ENCODE measurements at places on chromosomes 6 and 20.

DNA sequence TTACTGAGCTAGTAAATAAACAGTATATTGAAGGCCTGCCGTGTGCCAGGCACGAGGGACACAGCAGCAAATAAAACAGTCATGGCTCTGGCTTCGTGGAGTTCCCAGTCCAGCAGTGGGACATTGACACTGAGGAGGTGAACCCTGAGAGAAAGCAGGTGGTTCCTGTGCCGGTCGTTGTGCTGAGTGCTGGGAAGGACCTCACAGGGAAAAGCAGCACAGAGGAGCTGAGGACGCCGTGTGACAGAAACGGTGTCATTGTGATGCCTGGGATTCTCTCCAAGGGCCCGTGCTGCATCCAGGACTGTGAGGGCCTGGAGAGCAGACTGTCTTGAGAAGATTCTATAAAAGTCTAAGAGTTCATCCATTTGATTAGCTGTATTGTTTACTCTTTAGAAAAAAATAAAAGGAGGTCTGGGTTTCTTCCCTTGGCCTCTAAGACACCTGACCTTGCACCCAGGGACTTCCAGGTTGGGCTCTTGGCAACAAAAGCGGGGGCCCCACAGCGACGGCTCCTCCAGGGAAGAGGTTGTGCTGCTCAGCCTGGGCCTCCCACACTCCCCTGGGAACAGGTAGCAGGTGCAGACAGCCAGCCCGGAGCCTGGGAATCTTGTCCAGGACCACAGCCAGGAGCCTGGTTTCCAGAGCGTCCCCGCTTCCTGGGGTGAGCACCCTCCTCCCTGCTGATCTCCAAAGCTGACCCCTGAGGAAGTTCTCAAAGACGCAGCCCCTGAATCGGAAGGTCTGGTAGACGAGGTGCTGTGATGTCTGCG, 251.2 kb upstream of the PMEPA1 start:
- no peak for DNase-seq

DNA sequence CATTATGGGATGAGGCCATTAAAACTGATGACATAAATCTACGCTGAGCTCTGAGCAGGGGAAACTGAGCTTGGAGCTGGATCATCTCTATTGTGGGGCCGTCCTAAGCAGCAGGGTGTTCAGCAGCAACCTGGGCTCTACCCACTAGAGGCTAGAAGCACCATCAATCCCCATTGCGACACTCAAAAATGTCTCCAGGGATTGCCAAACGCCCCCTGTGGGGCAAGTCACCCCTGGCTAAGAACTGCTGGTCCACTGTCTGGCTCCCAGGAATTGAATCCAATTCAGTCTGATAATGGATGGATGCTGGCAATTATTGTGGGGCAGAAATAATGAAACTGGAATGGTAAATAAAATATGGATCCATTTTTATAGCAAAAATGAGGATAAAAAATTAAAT, 38.2 kb downstream of the PMEPA1 start:
- no peak for DNase-seq

DNA sequence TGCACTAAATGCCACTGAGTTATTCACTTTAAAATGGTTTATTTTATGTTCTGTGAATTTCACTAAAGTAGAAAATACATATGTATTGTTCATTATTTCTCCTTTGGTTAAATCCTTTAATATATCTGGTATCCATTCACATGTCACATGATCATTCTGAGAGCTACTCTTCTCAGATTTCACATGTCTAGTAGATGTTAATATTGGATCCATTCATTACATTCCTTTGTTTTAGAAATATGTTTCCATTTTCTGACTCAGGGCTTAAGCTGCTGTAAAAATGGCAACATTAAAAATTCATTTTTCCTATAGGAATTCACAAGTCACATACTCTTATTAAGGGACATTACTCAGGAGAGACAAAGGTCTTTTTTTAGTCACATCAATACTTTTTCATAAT, 205.4 kb downstream of the ZFAND3 start:
- no peak for DNase-seq

DNA sequence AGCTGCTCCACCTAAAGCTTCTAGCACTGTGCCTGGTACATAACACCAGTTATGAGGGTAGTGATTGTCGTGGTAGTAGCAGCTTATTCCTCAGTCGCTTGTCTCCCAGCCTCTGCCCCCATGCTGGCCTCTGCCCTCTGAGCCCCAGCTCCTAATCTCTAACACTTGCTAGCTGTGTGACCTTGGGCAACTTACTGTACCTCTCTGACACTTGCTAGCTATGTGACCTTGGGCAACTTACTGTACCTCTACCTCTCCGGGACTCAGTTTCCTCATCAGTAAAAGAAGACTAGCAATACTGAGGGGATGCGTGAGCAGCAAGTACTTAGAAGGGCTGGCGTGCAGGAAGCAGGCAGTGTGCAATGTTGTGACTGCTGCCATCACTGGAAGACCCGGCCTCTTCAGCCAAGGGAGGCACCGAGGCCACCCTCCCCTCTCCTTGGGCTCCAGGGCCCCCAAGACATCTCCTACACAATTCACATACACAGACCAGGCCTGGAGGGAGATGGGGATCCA, 9.9 kb downstream of the MDFI start:
- no peak for DNase-seq

DNA sequence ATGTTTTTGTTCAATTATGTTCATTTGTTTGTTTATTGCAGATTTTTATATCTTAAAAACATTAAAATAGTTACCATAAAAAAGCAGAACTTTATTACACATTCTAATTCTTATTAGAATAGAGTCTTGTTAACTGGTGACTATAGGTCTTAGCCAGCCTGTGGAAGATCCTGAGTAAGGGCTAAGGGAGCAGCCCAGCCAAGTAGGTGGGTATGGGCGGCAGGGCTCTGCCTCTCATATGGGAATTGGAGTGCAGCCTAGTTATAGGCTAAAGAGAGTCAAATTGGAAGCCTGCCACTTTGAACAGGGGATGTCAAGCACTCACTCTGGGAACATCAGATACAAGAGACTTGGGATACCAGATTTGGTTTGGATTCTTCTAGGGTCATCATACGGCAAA, 10.5 kb upstream of the HSF2 start:
- DNase-seq = no peak

- DNase-seq = no peak
Measured at GRCh38 chr20:54208548-54209176, 775 bp downstream of the PFDN4 start.

DNA sequence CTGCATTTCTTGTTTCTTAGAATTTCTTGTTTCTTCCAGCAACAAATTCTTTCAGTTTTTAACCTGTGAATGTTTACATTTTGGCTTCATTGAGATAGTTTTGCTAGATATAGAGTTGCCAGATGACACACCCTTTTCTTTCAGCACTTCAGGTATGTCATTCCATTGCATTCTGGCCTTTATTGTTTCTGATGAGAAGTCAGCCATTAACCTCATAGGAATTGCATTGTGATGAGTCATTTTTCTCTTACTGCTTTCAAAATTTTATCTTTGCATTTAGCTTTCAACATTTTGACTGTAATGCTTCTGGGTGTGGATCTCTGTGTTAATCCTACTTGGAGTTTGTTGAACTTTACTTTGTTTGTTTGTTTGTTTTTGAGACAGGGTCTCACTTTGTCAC, 440.3 kb upstream of the HS3ST5 start:
- DNase-seq = no peak

GRCh38 chr20:50237349-50237748, 46.7 kb downstream of the CEBPB start:
- no peak for DNase-seq
